ENCODE measurements at places on chromosomes 2 and 18.

- no peak for DNase-seq
Observed at GRCh38 chr18:35467624-35468016, 30.1 kb downstream of the INO80C start.

DNA sequence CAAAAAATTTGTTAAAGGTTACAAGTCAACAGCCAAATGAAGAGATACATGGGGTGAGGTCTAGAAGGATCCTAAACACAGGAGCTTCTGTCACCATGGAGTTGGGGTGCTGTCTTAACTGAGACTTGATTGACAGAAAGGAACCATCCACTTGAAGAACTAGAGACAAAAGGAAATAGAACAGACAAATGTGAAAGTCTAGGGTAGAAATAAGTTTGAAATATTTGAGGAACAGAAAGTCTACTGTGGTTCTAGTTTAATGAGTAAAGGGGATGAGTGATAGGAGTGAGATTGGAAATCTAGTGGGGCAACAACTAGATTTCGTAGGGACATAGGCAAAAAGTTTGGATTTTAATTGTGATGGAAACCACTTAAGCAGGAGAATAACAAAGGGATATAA is 18.7 kb downstream of the RBBP8 start:
- DNase-seq, result no peak

GRCh38 chr2:160657196-160657595 is 163.6 kb upstream of the RBMS1 start:
- DNase-seq, result no peak

GRCh38 chr18:41315134-41315533 is 639.9 kb upstream of the PIK3C3 start:
- no peak for DNase-seq

DNA sequence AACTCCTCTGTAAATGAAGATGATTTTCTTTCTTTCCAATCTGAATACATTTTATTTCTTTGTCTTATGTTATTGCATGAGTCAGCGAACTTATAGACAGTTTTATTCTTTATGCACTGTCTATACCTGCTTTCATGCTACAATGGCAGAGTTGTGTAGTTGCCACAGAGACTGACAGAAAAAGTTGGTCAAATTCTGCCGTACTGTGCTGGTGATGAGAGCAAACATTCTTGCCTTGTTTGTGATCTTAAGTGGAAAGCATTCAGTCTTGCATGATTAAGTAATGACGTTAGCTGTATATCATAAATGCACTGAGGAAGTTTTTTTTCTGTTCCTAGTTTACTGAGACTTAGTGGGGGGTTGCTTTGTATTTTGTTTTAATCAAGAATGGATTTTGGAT is 32.9 kb downstream of the ZC3H15 start:
- no peak for DNase-seq

DNA sequence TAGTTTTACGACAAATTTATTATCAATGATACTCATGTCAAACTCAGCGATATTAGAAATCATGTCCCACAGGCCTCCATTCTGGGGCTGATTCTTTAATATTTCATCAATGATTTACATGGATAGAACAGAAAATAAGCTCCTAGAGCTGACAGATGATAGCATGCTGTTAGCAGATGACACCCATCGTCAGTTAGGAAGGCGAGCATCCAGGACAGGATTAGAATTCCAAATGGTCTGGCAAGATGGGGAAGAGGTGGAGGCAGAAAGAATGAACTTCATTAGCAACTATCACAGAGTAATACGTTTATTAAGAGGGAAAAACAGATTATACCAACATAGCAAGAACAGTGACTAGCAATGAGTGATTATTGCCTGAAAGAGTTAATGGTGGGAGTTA is 46.2 kb upstream of the ACVR1 start:
- no peak for DNase-seq

DNA sequence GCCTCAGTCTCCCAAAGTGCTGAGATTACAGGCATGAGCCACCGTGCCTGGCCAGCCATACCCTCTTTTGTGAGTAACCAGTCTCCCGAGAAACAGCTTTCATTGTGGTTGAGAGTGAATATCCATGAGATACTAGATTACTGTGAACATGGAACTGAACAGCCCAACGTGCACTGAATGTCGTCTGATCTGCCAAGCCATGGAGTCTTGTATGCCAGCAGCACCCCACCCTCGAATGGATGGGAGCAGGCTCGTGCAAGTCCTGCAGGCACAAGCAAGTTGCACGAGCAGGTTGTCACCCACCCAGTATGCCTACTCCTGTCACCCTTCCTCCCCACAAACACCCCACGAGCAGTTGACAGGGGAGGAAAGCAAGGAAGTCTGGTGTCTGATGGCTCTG is 36.5 kb upstream of the TFCP2L1 start:
- DNase-seq, result no peak

GRCh38 chr2:196808083-196808665 is 981 bp downstream of the C2orf66 start:
- no peak for DNase-seq

DNA sequence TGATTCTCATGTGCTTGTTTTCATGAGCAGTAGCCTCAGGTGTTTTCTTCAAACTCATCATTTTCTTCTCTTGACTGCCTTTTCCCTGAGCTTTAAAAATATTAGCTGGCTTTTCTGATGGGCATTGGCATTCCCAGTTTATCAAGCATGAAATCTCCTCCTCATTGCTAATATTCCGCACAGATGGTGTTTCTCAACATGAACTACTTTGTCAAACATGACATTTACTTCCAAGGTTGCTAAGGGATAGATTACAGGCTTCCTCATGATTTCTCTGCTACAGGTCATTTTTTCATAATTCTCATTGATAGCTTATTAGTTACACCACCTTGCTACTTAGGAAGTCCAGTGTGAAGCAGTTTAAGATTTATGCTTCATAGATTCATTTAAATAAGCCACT is 1116.9 kb upstream of the CNTNAP5 start:
- DNase-seq, result no peak

DNA sequence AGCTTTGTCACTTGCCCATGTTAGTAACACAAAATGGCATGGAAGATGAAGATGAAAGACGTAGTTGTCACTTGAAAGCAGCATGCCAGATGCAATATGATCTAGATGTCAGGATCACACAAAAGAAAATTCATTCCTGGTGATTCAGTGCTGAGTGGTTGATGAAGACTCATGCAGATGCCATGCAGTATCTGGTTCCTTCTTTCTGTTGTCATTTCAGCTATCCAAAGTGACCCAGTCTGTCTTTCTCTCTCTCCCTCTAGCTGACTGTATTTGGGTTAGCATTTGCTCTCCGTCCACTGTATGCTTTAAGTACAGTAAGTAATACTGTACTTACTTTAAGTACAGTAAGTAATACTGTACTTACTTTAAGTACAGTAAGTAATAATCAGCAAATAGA is 50.4 kb downstream of the TTN start:
- DNase-seq, result no peak

DNA sequence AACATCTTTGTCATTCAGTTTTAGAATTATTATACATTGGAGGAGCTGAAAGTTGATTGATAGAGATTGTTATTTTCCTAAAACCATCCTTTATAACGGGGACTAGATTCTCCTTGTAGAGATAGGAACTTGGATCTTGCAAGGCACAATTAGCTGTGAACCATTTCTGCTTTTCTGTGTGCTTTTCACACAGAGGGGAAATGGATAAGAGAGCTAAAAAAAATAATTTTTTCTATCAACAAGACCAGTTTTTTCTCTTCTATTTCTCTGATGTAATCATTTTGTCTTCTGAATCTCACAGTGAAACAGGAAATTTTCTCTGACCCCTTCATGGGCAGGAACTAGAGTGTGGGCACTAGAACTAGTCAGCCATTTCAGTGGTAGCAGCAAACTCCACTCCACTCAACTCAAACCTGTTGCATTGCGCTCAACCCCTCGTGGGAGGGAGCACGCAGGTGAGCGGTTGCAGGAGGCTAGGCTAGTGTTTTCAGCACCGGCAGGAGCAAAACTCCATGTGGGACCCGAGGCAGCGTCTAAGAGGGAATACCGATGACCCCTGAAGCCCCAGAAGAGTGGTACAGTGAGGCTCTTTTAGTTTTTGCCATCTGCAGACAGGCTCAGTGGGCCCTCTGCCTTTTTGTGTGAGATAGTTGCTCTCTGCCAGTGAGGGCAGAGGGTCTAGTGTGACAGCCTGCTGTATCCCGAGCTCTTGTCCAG is 24.0 kb upstream of the SLC39A10 start:
- no peak for DNase-seq

DNA sequence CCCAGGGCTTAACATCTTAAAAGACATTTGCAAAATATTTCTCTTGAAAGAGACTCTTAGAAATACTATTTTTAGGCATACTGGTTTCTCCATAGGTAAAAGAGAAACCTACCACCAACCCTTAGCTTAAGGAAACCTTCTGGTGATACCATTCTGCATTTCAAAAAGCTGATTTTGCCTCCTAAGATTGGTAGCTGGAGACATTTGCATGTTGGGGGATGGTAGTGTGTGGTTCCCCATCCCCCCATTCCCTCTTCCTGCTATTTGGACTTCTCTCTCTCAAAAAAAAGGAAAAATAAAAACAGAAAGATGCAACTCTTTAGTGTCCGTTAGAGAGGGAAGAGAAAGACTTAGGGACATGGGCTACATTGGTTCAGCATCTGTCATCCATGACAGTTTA is 4.2 kb downstream of the LRRTM1 start:
- no peak for DNase-seq

DNA sequence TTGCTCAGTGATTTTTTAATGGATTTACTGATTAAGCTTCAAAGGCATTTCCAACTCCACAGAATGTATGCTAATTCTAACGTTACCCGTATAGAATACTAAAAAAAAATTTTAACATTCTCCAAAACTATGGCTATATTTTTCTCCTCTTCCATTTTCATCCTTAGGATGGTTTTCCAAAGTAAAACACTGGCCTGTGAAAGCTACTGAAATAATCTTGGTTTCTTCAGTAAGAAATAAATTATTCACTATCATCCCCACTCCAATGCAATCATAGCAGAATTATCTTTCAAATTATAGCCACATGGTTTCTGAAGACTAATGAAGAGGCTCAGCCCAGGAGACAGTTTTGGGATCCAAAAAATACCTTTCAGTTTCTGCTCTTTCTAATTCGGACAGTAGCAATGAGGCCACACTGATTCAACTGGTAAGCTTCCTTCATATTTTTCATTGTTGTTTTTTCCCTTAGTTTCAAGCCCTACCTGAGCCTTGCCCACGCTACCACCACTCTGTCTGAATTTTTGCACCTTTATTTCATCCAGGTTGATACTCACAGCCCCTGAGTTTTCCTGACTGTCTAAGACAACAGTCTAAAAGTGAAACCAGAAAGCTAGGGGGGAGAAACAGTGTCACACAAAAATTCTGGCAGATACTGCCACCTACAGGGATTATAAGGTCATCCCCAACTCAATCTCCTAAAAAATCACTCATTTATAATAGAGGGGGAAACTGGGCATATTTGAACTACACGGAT is 887.9 kb downstream of the NRXN1 start:
- no peak for DNase-seq

DNA sequence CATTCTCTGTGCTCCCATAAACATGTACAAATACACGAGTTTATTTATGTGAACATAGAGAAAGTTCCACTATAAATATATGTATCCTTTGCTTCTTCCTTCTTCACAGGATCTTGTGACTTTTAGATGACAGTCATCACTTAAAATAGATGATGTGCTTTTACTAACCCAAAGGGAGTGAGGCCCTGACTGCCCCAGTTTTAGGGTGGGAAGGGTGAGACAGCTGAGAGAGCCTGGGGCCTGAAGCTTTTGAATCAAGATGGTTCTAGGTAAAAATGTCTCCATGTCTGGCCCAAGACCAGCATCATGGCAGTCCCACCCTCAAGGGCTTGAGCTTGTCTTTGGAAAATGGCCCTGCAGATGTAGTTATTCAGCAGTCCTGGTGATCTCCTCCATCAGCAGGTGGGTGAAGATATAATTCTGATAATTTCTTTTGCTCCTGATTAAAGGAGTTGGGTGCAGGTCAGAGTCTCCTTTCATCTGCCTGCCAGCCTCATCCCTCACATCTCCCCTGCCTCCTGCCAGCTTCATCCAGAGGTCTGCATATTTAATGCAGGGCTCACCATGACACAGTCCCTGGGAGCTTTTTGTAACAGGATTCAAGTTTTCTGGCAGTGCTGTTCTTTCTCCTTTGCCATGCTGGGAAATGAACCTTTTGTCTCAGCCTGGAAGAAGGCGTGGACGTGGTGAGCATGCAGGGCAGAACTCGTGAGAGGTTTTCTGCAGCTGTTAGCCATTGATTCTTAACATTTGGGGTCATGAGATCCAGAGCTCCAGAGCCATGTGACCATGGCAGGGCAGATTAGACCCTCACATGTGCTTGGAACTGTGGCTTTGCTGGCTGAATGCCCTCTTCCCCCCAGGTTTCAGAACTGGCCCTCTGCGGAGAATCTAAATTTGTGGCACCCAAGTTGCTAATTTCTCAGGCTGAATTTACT is 2.7 kb downstream of the HRH4 start:
- no peak for DNase-seq

DNA sequence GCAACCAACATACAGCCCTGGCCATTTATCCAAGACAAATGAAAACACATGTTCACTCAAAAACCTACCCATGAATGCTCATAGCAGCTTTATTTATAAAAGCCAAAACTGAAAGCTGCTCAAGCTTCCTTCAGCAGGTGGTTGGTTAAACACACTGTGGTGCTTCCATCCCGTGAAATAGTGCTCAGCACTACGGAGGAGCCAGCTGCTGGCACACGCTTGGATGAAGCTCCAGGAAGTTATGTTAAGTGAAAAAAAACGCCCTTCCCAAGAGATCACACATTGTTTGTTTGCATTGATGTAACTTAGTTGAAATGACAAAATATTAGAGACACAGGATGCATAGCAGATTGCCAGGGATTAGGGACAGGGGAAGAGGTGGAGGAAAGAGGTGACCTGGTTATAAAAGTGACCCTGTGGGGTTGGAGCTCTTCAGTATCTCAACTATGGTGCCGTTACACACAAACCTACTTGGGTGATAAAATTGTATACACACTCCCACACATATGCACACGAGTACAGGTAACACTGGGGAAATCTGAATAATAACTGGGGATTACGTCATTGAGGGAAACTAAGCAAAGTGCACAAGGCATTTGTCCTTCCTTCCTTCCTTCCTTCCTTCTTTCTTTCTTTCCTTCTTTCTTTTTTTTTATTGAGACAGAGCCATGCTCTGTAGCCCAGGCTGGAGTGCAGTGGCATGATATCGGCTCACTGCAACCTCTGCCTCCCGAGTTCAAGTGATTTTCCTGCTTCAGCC is 6.2 kb upstream of the ALPG start:
- DNase-seq, result no peak

DNA sequence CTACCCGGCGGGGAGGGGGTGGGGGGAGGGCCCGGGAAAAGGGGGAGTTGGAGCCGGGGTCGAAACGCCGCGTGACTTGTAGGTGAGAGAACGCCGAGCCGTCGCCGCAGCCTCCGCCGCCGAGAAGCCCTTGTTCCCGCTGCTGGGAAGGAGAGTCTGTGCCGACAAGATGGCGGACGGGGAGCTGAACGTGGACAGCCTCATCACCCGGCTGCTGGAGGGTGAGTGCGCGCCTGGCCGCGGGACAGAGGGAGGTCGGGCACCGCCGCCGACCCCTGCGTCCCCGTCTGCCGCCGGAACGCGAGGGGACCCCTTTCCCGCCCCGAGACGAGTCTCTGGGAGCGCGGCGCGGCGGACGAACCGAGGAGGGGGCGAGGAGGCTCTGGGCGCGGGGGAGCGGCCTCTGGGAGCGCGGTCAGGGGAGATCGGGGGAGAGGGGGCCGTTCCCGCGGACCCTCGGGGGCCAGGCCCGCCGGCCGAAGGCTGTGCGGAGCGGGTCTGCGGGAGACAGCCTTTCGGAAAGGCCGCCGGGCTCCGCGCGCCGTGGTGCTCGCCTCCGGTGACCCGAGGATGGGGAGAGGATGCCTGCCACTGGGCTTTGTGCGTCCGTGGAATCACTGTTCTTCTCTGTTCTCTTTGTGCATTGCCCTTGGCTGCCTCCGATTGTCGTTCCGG is 463 bp downstream of the PPP1CB start:
- no peak for DNase-seq

GRCh38 chr18:7607540-7608173 is 40.5 kb downstream of the PTPRM start:
- no peak for DNase-seq
